Osteoblast (primary cell): ENCODE measurements at places on chromosomes 16 and 17.

DNA sequence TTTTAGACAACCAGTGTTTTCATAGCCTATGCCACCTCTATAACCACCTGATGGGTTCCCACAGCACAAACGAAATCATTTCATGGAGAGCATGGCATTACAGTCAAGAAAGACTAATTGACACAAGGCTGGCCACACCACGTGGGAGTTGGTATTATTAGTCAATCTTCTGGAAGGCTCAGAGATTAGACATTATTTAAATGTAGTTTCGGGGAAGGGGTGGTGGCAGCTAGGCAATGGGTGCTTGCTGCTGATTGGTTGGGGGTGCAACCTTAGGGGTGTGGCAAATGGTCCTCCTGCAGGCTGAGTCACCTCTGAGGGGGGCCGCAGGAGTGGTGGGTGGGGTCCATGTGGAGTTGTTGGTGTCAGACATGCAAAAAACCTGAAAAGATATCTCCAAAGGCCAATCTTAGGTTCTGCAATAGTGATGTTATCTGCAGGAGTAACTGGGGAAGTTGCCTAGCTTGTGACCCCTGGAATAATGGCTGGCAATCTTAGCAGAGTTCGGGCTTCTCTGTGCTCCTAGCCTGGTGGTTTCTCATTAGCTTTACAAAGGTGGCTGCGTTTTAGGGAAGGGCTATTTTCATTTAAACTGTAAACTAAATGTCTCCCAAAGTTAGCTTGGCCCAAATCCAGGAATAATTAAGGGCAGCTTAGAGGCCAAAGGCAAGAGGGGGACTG, 4.6 kb downstream of the TEN1 start:
- no peak overlapping the region for H3K4me3 ChIP-seq
- peaks cover 15% of the 10 kb centered on the region for H3K4me1 ChIP-seq
- H3K27ac ChIP-seq = no peak overlapping the region
- H3K27me3 ChIP-seq = no peaks in the 10 kb centered on the region
- peak; percentile 11 for DNase-seq

DNA sequence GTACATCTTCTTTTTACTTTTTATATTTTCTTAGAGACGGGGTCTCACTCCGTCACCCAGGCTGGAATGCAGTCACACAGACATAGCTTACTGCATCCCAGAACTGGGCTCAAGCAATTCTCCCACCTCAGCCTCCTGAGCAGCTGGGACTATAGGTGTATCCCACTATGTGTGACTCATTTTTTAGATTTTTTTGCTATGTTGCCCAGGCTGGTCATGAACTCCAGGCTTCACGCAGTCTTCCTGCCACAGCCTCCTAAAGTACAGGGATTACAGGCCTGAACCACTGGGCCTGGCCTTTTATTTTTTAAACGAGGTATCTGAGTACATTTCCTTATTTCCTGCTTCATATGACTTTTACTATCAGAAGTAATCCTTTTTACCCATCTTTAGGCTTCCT, 48.0 kb downstream of the GLG1 start:
- peaks cover 2% of the 10 kb centered on the region for H3K4me1 ChIP-seq
- H3K36me3 ChIP-seq = peaks cover 3% of the 10 kb centered on the region
- H3K27ac ChIP-seq = no peak overlapping the region
- DNase-seq = no peak

DNA sequence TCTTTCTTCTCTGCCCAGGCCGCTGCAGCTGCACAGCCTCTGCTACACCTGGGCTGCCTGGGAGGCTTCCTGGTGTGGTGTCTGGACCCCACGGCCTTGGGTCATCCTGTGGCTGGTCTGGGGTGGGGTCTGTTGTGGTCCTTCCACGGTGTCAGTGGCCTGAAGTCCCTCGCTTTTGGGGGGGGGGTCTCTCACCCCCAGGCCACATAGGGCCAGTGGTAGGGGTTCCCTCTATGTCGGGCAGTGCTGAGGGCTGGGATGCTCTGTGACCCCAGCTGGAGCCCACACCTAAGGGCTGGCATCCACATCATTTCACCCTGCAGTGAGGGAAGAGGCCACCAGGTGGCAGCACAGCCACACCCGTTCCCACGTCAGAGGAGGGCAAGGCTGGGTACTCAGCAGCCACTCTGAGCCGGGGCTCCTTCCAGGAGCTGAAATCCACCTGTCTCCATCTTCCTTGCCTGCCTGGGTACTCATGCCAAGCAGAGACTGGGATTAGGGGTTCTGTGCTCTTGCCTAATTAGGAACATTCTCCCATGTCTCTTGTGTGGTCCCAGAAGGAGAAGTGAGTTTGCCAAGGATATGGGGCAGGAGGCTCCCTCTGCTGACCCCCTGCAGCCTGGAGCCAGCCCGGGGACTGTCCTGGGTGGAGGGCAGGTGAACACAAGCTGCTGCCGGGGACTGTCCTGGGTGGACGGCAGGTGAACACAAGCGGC, 13.0 kb downstream of the ENGASE start:
- no peaks in the 10 kb centered on the region for H3K4me1 ChIP-seq
- peaks cover 5% of the 10 kb centered on the region for H3K36me3 ChIP-seq
- H3K27ac ChIP-seq = no peak overlapping the region
- H3K27me3 ChIP-seq = peaks cover 6% of the 10 kb centered on the region
- H3K4me3 ChIP-seq = no peak overlapping the region

DNA sequence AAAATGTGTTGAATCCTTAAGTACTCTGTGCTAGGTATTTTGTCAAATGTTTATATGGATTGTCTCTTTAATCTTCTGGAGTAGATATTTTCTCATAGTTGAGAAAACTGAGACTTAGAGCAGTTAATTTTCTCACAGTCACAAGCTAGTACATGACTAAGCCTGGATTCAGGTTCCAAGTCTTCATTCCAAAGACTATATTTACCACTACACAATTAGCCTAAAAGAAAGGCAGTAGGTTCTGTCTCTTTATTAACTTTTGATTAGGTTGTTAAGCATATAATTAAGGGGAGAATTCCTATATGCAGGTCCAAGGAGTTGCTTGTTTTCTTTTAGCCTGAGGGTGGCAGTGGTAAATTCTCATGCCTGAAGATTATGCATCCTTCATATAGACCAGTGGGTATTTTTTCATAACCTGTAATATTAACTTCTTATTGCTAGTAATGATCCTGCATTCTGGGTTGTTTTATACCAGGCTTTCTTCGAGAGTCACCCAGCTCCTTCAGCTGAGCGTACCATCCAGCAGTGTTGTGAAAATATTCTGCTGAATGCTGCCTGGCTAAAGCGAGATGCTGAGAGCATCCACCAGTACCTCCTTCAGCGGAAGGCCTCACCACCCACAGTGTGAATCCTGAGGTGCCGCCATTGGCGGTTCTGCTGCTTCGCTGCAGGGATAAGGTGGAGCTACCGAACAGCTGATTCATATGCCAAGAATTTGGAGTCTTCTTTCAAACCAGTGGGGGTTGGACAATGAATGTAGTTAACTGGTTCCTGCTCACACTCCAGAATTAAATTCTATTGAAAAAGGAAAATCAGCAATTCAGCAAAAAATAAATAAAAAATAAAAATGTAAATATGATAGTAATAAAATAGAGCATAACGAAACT, 28.2 kb upstream of the KPNB1 start:
- peaks cover 47% of the 10 kb centered on the region for H3K36me3 ChIP-seq
- DNase-seq = peak; percentile 77
- no peaks in the 10 kb centered on the region for H3K27me3 ChIP-seq

DNA sequence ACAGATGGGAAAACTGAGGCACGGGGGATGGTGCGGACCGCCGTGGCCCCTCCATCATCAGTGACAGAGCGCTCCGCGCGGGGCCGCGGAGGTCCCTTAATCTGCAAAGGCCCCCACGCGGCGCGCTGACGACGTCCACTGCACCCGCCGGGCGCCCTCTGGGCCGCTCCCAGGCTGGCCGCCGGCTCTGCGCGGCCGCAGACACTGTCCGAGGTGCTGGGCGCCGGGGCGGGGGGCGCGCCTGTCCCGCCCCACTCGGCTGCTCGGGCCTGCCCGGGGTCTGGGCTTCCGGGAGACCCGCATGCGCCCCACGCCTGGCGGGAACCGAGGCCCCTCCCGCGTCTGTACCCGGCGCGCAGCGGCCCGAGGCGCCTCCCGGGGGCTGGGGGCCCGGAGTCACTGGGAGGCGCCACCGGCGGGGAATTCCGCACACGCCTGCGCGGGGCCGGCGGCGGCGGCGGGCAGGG, 550 bp upstream of the RNF213 start:
- no peaks in the 10 kb centered on the region for H3K27me3 ChIP-seq
- peak overlapping the region; percentile 74 for H3K4me3 ChIP-seq
- DNase-seq = peak; percentile 100
- H3K27ac ChIP-seq = peak overlapping the region; percentile 58
- H3K36me3 ChIP-seq = peaks cover 4% of the 10 kb centered on the region

DNA sequence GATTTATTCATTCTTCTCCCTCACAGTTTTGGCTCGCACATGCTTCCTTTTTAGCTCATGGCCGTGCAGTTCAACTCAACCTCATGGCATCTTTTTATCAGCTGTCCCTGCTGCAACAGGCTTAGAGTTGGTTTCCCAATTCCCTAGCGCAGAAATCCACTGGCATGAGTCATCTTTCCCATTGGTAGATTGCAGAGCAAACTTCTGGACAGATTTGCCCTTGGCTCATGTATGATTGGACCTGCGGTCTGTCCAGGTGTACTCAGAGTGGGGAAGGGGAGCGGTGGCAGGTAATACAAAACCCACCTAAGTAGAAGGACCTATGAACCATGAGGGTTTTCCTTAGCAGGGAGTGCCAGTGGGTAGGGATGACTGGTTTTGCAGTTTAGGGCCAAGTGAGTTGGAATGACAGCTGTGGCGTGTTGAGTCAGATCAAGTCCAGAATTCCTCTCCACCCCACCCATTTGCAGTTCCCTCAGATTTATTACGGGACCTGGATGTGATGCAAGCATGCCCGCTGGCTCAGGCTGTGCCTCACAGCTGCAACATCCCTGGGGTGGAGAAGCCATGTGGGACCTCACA, 584.7 kb downstream of the WWOX start:
- H3K27me3 ChIP-seq = no peaks in the 10 kb centered on the region
- H3K36me3 ChIP-seq = no peaks in the 10 kb centered on the region
- peaks cover 30% of the 10 kb centered on the region for H3K4me1 ChIP-seq
